ENCODE measurements at places on chromosomes 11 and 22.
A peak's percentile ranks its signal among the peaks of the same experiment; 100 is the strongest.

- H3K27ac ChIP-seq: no peak overlapping the region
- DNase-seq: no peak
- no peaks in the 10 kb centered on the region for H3K27me3 ChIP-seq
- no peaks in the 10 kb centered on the region for H3K36me3 ChIP-seq
These were observed 4.3 kb downstream of the VSIG10L2 start for GRCh38 chr11:125950178-125950490.

- DNase-seq: no peak
- no peaks in the 10 kb centered on the region for H3K36me3 ChIP-seq
- H3K27ac ChIP-seq: no peak overlapping the region
- no peak overlapping the region for H3K4me3 ChIP-seq
- H3K27me3 ChIP-seq: no peaks in the 10 kb centered on the region
These were observed 14.4 kb downstream of the MUC5AC start for GRCh38 chr11:1171985-1172728.

DNA sequence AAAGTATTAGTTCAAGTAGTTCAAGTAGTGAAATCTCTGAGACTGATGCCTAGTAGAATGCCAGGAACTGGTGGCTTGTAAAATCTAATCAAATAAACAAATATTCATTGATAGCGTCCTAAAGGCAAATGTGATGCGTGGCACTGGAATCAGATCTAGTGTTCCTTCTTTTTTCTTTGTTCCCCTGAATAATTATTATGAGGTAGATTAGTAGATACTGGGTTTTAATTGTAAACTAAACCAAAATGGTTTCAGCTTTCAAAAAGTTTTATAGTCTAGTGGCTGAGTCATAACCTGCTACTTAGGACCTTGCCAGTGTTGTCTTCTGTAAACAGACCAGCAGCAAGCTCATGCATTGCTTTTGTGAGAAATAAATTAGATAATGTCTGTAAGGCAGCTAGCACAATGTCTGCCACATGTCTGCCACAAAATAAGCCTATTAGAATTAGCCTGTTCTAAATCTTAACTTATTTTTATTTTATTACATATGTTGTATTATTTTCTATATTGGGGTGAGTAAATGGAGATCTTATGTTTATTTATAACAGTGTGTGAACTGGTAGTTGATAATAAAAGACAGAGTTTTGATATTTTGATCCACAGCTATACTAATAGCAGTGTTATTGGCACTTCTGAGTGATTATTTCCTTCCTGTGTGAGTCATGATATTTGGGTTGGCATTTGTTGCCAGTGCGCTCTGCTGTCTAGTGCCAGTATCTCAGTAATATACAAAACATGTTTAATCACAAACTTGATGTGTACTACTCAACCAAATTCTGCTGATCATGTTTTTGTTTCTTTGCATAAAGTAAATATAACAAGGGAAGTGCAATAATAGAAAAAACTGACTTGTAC, 135.7 kb downstream of the TMEM135 start:
- H3K4me3 ChIP-seq: no peak overlapping the region
- H3K27me3 ChIP-seq: no peaks in the 10 kb centered on the region
- H3K4me1 ChIP-seq: peaks cover 13% of the 10 kb centered on the region
- no peaks in the 10 kb centered on the region for H3K36me3 ChIP-seq

DNA sequence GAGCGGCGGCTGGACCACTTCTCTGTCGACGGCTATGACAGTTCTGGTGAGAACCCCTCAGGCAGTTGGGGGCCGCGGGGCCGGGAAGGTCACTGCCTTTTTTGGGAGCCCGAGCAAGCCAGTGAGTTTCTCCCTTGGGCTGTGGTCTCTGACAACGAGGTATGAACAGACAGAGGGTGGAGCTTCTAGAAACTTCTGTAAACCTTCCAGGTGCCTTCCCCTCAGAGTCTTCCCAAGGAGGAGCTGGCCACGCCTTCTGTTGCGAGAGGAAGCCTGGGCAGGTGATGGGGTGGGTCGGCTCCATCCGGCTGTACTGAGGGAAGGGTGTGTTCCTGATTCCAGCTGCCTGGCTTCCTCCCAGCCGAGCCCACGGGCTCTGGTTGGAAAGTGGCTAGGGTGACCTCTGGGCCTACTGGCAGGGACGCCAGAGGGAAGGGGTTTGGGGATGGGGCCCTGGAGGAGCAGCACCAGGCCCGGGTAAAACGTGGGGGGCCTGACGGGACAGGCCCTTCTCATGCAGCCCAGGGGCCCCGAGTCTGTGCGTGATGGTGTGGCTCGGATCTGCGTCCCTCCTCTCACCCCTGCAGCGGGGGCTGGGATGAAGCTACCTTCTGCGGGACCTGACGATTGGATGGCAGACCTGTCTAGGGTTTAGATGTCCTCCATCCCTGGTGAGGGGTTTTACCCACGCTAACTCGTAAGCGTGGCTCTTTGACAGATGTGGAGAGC, 110.8 kb downstream of the KCNQ1OT1 start:
- H3K36me3 ChIP-seq: no peaks in the 10 kb centered on the region
- H3K4me1 ChIP-seq: no peaks in the 10 kb centered on the region
- H3K27ac ChIP-seq: no peak overlapping the region

DNA sequence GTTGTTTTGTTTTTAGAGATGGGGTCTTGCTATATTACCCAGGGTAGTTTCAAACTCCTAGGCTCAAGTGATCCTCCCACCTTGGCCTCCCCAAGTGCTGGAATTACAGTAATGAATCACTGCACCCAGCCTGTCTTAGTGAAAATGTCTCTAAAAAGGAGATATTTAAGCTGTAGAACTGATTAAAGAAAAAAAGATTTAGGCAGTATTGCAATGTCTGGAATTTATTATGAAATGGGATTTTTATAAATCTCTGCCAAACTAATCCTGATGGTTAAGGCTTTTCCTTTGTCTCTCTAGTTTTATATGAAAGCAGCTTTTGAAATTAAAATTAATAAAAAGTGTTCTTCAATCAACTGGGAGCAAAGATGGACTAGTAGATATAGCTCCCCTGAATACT, 2.1 kb downstream of the PLAAT3 start:
- no peaks in the 10 kb centered on the region for H3K27me3 ChIP-seq
- peaks cover 32% of the 10 kb centered on the region for H3K4me1 ChIP-seq
- H3K4me3 ChIP-seq: peak overlapping the region; percentile 70
- no peak for DNase-seq
- peak overlapping the region; percentile 10 for H3K27ac ChIP-seq
- H3K36me3 ChIP-seq: no peaks in the 10 kb centered on the region

DNA sequence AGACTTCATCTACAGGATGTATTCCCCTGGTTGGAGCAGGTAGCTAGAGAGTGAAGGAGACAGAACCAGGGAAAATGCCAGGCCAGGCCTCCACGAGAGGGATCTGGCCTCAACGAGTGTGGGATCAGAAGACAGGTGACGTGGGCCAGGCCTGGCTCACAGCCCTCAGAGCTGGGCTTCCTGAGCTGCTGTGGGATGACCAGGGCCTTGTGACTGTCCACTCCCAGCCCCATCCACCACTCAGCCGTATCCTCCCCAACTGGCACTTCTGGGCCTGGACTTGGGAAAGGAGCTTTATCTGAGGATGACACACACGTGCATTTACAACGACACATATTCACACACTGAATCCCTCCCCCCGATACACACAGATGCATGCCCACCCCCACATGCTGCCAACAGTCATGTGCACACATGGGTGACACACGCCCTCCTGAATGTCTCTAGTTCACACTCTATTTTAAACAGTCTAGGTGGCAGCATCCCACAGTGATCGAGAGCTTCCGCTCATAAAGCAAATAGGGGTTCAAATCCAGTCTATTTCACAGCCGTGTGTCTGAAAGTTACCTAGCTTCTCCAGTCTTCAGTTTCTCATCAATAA, 93.1 kb downstream of the TP53I11 start:
- peaks cover 9% of the 10 kb centered on the region for H3K4me1 ChIP-seq
- no peaks in the 10 kb centered on the region for H3K27me3 ChIP-seq
- no peaks in the 10 kb centered on the region for H3K36me3 ChIP-seq
- H3K4me3 ChIP-seq: no peak overlapping the region

DNA sequence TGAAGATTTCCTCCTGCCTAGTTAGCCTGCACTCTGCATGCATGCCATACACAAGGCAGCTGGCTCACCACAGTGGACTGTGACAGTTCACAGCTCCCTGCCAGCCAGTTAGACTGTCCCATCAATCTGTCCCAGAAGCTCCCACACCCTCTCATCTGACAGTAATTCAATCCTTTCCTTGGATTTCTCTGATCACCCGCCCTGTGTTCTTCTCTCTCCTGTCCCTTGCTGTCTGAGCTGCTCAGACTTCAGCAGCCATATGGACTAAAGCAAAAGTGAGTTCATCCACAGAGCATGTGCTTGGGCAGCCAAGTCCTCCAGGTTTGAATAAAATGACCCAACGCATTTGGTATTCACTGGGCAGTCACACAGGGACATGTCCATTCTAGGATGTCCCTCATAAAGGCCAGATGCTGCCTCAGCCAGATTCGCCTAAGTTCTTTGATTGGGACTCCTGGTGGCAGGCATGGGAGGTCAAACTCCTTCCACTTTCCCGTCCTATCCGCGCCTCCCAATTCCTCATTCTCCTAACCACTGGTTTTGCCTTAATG, 54.5 kb upstream of the ZBTB44 start:
- H3K27me3 ChIP-seq: no peaks in the 10 kb centered on the region
- DNase-seq: no peak
- H3K36me3 ChIP-seq: no peaks in the 10 kb centered on the region
- H3K4me1 ChIP-seq: no peaks in the 10 kb centered on the region
- no peak overlapping the region for H3K4me3 ChIP-seq
- H3K27ac ChIP-seq: no peak overlapping the region

DNA sequence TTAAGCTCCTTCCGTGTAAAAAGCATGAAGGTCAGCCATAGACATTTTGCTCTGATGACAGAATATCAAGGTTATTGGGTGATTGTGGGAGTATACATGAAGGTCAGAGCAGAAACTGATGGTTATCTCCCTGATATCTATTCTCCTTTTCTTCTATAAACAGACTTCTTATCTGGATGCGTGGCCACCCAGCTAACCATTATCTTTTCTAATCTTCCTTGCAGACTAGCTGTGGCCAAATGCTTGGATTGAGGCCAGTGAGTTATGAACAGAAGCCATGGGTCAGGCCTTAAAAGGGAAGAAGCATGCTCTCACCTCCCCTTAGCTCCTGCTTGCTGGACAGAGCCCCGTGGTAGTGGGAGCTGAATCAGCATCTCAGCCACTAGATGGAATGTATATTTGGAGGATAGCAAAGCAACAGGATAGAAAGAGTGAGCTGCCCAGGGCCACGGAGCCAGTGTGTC, 31.3 kb upstream of the LRRC55 start:
- no peaks in the 10 kb centered on the region for H3K36me3 ChIP-seq
- no peak overlapping the region for H3K27ac ChIP-seq
- no peak overlapping the region for H3K4me3 ChIP-seq
- no peak for DNase-seq
- no peaks in the 10 kb centered on the region for H3K27me3 ChIP-seq

- H3K36me3 ChIP-seq: no peaks in the 10 kb centered on the region
- no peak for DNase-seq
- no peak overlapping the region for H3K27ac ChIP-seq
- H3K4me3 ChIP-seq: no peak overlapping the region
- no peaks in the 10 kb centered on the region for H3K4me1 ChIP-seq
These were observed 100.5 kb downstream of the WT1 start for GRCh38 chr11:32334822-32335221.

- H3K4me3 ChIP-seq: no peak overlapping the region
- peaks cover 5% of the 10 kb centered on the region for H3K4me1 ChIP-seq
- no peaks in the 10 kb centered on the region for H3K27me3 ChIP-seq
- no peak for DNase-seq
These were observed 2.6 kb downstream of the GGA1 start for GRCh38 chr22:37611207-37611606.

- no peaks in the 10 kb centered on the region for H3K36me3 ChIP-seq
- no peaks in the 10 kb centered on the region for H3K27me3 ChIP-seq
- DNase-seq: no peak
- H3K4me3 ChIP-seq: no peak overlapping the region
These were observed 1.4 kb downstream of the RASSF7 start for GRCh38 chr11:562046-562645.

DNA sequence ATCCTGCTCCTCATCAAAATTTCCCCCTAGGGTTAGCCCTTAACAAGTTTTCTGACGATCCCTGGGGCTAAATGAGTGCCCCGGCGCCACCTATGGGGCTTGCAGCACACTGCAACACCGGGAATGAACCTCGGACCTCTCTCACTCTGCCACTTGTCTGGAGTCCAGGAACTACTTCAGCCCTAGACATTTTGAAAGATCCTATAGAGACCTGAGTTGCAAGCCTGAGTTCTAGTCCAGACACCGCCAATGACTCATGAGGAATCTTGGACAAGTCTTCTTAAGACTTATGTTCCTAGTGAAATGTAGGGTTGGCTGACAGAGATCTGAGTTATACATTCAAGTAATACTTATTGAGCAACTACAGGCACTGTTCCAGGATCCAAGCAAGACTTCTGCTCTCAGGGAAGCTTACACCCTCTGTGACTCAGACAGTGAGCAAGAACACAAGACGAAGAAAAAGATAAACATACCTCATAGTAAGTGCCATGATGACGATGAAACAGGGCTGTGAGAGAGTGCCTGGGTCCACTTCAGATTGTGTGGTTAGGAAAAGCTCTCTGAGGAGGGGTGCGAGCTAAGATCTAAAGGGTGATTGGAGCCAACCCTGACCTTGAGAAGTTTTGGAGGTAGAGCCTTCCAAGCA, 10.2 kb upstream of the STK33 start:
- no peaks in the 10 kb centered on the region for H3K36me3 ChIP-seq
- H3K4me3 ChIP-seq: no peak overlapping the region
- no peak for DNase-seq
- no peak overlapping the region for H3K27ac ChIP-seq
- H3K27me3 ChIP-seq: no peaks in the 10 kb centered on the region

DNA sequence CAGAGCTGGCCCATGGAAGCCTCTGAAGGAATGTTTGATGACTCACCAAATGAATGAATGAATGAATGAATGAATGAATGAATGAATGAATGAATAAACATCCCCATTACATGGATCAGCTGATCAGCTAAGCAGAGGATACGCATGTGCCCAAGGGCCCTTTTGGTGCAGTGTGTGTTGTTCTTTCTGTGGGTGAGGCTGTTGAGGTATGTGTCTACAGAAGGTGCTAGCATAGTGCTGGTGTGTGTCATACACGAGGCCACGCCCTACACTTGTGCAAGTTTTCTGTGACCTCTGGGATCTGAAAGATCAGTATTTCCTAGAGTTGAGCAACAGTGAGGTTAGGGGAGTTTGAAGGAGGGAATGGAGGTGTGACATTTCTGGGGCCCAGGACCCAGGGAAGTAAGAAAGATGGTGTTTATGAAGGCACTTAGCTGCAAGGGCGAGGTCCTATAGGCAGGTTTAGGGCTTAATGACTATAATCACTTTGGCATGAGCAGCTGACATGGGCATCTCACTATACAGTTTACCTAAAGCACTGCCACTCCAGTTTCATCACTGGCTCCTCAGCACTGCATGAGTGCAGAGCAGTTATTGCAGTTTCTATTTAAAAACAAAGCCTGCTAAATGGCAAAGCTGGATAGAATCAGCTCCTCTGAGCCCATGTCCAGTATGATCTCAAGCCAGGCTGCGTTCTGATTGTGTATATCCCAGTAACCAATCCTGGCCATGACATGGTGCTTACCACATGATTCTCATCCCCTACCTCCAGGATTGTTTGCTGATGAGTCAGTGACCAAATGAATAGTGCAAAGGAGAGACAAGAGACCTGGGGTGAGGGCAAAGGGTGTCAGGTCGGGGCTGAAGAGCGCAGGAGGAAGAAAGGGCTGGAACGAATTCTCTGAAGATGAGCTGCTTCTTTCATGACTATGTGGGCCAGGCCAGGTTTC, 36.4 kb upstream of the E2F8 start:
- H3K4me1 ChIP-seq: no peaks in the 10 kb centered on the region
- no peaks in the 10 kb centered on the region for H3K27me3 ChIP-seq
- H3K4me3 ChIP-seq: no peak overlapping the region
- H3K36me3 ChIP-seq: no peaks in the 10 kb centered on the region
